ENCODE measurements at places on chromosomes 5 and 9.

GRCh38 chr5:176994460-176995121 is 12.0 kb downstream of the UIMC1 start:
- no peak for DNase-seq

- no peak for DNase-seq
Observed at GRCh38 chr9:122998448-122998847, 35.0 kb upstream of the GPR21 start.

DNA sequence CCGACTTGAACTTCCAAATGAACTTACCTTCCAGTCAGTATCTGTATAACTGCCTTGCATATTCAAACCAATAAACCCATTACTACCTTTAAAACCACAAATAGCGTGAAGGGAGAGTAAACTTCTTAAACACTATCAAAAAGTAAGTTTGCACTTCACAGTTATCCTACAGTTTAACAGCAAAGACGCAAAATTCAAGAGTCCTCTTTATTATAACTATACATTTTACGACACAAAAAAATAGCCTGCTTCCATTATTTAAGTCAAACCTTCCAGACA is 1.8 kb downstream of the PTBP3 start:
- no peak for DNase-seq

DNA sequence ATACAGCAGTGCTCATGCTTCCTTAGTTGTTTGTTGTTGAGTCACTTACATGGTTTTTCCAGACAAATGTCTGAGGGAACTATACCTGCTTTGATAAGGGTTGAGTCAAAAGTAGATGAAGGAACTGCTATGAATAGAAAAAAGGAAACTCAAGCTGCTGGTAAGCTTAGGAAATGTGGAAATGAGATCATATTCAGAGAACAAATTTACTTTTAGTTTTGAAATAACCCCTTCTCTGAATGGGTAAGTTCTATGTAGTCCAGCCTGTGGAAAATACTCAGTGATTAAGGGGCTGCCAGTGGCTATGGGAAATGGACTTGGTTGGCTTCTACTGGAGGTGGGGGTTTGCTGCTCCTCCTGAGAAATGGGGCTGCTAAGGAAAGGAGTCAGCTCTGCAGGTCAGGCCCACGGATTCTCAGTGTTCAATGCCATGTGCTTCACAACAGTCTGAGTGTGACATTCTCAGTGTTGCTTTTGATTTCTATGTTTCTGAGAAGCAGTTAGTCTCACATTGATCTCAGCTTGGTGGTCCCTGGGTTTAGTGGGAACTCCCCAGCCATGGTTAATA is 47.7 kb upstream of the GLRX start:
- no peak for DNase-seq

- DNase-seq, result no peak
Observed at GRCh38 chr9:17882688-17883594, 304.1 kb downstream of the SH3GL2 start.

DNA sequence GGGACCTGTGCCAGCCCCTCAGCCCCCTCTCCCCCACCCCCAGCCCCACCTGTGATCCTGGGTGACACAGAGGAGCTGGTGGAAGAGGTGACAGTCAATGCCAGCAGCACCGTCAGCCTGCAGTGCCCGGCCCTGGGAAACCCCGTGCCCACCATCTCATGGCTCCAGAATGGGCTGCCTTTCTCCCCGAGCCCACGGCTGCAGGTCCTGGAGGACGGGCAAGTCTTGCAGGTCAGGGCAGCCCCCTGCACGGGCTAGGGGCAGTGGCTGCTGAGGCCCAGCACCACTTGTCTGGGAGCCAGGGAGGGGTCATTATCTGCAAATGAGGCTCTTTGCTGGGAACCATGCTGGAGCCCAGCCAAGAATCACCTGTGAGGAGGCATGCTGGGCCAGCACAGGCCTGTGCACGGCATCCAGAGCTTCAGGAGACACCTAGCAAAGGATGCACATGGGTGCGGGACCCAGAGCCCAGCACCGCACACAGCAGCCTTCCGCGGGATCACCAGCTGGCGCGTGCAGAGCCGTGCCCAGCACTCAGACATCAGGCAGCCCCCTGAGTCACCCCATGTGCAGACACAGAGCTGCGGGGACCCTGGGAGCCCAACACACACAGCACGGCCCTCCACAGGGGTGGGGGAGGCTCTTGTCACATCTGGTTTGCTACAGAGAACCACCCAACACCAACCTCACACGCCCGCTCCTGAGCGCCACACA is 62.0 kb upstream of the ASS1 start:
- no peak for DNase-seq

GRCh38 chr9:132238992-132239391 is 77.1 kb downstream of the NTNG2 start:
- DNase-seq, result no peak
